ELR (cell line): ENCODE measurements at places on chromosomes 16 and 17.

GRCh38 chr16:69941251-69942098 lies 9.7 kb upstream of the CLEC18A start:
- DNase-seq, result no peak

DNA sequence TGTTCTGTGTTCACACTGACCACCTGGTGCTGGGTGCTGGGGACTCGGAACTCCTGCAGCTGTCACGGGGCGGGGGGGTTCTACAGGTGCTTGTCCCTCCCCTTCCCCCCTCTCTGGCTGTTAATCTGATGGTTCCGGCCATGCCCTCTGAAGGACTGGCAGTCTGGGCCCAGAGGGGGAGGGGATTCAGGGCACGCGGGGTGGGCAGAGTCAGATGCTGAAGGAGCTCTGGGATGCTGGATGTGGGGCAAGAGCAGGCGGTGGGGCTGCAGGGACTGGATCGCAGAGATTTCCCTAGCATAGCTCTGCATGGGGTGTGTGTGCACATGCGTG lies 5.4 kb upstream of the TBX21 start:
- DNase-seq, result no peak

- DNase-seq, result peak; percentile 99
Measured at GRCh38 chr17:50062293-50063243, 6.7 kb downstream of the ITGA3 start.

DNA sequence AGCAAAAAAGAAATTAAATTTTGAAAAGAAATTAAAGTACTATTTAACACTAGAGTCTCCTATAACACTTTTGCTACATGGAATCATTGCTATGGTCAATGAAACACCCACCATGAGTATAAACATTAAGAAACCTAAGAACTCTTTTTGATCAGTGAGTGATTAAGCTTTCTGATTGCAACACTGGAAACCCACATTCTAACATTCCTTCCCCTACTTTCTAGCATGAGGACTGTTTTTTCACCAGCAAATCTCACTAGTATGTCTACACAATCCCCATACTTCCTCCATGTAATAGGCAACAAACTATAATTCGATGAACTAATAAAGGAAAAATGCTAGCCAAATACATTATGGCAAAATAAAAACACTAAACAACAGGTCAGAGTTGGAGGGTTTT lies 54.7 kb downstream of the SKAP1 start:
- peak; percentile 44 for DNase-seq
